ENCODE measurements at places on chromosomes 7 and 10.

DNA sequence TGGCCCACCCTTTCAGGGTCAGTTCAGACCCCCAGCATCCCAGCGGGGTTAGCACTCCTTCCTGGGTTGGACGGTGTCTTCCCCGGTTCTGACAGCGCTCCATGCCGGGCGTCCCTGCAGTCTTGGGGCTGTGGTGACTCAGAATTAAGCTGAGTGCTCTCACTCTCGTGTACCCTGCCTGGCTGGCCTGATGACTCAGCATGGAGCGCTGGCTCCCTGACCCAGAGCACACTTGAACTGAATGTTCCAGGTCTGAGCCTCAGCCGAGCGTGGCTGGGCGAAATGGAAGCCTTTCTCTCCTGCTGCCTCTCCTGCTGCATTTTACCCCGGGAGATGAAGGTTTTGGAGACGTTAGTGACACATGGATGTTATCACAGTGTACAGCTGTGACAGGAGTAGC, 7.1 kb downstream of the BAG3 start:
- peak; percentile 35 for DNase-seq

GRCh38 chr7:24827027-24827426, 69.8 kb upstream of the GSDME start:
- DNase-seq, result no peak

DNA sequence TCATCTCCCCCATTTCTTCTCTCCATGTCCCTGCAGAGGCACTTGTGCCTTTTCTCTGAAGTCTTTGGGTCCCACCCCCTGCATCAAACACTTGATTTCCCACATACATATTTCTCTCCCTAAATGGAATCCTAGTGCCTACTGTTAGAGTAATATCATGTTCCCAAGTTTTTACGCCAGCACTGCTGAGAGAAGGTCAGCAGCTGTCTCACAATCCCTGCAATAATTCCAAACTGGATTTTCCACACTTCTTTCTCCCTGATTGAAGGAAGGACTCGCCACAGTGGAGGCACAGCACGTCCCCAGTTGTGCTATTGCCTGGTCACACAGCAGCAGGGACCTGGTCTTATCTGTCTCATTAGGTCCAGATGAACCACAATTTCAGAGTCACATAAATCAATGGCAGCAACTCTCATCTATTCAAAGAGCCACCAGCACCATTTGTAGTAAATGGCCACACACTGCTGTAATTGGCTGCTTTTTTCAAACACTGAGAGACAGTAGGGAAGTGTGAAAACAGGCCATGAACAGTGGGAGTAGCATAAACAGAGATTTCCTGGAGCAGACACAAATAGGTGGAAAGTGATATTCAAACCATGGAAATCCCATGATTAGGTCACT, 605.5 kb downstream of the XPNPEP1 start:
- DNase-seq, result no peak

GRCh38 chr10:62545160-62546066, 171.2 kb downstream of the ZNF365 start:
- no peak for DNase-seq

- no peak for DNase-seq
These were observed 20.5 kb downstream of the PIP4K2A start for GRCh38 chr10:22693860-22694259.

DNA sequence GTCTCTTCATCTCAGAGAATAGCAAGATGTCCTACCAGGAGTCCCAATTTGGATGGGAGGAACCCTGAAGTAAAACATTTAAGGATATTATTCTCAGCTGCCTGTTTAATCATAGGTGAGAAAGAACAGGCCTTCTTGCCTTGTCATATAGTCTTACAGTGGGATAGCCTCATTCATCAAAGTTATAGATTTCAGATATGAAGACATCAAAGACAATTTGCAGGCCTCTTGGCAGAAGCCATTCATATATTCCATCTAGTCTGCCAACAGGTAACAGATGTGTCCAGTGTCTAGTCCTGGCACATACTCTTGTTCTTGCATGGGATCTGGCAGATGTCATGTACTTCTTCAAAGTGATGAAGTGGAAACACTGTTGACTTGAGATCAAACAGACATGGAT, 601.3 kb upstream of the GHITM start:
- DNase-seq, result no peak

DNA sequence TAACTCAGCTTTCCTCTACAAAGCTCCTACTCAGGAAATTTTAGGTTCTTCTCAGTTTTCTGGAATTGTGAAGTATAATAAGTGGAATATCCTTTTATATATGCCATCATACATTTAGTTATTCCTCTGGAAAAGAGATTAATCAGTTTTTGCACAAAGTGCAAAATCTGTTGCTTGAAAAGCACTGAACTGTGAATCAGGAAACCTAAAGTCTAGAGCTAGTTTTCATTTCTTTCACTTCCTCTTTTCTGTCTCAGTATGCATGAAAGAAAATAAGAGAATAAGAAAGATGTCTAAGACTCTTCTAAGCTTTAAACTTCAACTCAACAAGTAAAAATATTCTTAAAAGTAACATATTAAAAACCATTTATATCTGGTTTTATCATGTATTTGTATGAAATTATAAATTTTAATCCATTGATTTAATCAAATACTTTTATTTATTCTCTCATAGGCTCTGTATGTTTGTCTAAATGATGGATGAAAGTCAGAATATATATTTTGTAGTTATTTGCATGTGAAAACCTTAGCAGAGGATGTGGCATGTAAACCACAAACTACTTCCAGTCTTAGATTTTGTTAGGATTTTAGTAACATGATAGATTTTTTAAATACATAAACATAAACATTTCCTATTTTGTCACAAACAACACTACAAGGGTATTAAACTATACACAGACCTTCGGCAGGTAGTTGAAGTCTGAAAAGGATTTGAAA, 1073.0 kb downstream of the XPNPEP1 start:
- DNase-seq, result no peak

GRCh38 chr10:118900617-118901016, 128.9 kb upstream of the NANOS1 start:
- DNase-seq, result no peak

GRCh38 chr10:130621231-130621775, 485.1 kb downstream of the GLRX3 start:
- DNase-seq, result no peak

DNA sequence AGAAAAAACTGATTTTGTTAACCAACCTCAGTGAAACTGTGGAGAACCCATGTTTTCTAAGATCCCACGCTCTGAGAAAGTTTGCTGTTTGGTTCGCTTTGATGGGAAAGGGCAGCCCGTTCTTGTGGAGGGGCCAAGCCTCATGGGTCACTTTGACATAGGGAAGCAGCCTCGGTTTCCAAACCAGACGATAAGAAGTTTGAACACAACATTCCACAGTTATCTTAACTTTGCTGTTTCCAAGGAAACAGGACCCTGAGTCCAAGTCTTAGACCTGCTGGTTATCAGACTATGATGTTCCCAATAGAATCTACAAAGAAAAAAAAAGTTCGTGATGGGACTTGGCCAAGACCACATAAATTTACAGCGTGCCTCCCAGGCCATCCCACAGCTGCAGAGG, 182.3 kb downstream of the NRP1 start:
- no peak for DNase-seq

GRCh38 chr10:70162892-70163201, 7.5 kb downstream of the SAR1A start:
- DNase-seq, result peak; percentile 67

GRCh38 chr10:105986912-105987635, 1177.4 kb downstream of the SORCS1 start:
- DNase-seq, result no peak

- DNase-seq, result no peak
These were observed 69.3 kb upstream of the PRR15 start for GRCh38 chr7:29494350-29494749.

DNA sequence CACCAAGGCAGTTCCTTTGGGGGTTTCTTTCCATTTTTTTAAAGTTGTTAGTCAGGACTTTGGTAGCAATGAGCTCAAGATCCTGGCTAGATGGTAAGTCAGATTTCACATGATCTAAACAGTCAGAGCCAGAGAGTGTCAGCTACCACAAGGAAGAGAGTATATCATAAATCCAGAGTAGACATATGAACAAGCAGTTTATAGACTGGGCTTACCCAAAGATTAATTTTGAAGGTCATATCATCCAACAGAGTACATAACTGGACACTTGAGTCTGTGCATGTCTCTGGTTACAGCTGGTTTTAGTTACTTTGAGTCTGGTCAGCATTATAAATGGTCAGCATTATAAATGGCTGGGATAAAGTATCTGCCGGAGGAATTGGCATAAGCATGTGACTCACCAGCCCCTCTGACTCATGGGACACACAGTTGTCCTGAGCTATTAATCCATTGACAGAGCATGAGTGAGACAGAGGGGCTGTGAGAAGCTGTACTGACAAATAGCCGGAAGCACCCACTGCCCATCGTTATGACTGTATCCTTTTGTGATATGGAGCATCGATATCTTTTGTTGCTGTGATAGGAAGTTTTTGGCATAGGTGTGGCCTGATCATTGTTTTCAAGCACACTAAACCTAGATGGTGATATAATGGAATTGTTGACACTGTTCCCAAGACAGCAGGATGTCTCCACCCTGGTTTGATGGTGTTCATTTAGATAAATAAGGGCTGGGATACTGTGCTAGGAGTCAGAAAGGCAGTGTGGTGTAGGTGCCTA, 19.3 kb downstream of the PPP1R3C start:
- no peak for DNase-seq

GRCh38 chr7:108007762-108008161, 4.8 kb upstream of the LAMB1 start:
- DNase-seq, result no peak

DNA sequence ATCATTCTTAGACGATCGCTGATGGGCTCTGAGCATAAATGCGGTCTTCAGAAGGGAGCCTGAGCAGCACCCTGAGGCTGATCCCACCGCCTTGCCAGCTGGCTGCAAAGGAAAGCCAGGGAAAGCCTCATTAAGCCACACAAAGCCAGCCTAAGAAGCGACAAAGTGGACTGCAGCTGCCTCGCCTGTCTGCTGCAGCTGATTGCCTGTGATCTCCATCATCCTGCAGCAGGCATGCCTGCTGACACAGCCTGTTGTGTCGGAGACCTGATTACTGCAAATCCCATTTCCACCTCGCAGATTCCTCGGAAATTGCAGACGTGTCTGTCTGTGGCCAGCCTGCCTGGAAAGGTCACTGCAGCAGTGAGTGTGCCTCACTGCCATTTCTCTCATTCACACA, 1087.0 kb upstream of the AUTS2 start:
- no peak for DNase-seq

GRCh38 chr10:121822180-121822579, 105.7 kb downstream of the ATE1 start:
- no peak for DNase-seq

Data from stimulated activated CD4-positive, alpha-beta T cell treated with anti-CD3 and anti-CD28 coated beads, Interleukin-2, amount 100 ng/mL, for 24 hours (primary cell).